H7 (cell line): ENCODE measurements at places on chromosomes 3 and 15. TPM values are rescaled to one million over a fixed set of nuclear protein-coding genes. Genes with fewer than 3 reads are reported as not detected.

GRCh38 chr3:57793737-57794187 is 37.7 kb downstream of the SLMAP start:
- DNase-seq, result no peak

DUOX2 gene
- 0.15 TPM in 1 of 2 replicates, not detected in the other for total RNA-seq

ANKRD63 gene
- 0.22 and 0.45 TPM in 2 replicates for total RNA-seq

DNA sequence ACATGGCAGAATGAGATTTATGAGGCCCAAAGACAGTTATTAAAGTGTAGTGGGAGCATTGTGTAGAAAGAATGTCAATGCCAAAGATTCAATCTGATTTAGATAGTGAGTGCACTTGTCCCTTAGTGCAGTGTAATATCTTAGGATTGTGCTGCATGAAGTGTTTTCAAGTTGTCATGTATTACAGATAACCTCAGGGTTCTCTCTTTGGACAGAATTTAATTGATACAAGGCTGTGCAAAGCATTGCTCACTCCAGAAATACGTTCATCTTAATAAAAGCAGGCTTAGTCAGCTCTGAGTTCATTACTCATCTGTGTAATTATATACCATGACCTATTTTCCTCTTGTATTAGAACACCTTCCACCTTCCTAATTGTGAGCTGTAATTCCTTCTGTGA is 16.0 kb upstream of the GPR171 start:
- DNase-seq, result no peak

- DNase-seq, result no peak
Observed at GRCh38 chr3:157190380-157190872, 30.5 kb upstream of the CCNL1 start.

GRCh38 chr3:32450992-32451659 is 51.5 kb downstream of the CMTM6 start:
- DNase-seq, result no peak

GRCh38 chr3:193470710-193471109 is 84.0 kb downstream of the ATP13A4 start:
- DNase-seq, result no peak

SERP1 gene
- 133 and 143 TPM in 2 replicates for total RNA-seq

B2M gene
- total RNA-seq, result 194 and 254 TPM in 2 replicates

ITIH4 gene
- total RNA-seq, result 0.14 TPM in 1 of 2 replicates, not detected in the other

GRCh38 chr3:169387751-169388696 is 275.5 kb downstream of the MECOM start:
- DNase-seq, result no peak
